ENCODE measurements at places on chromosomes 13 and 19.

DNA sequence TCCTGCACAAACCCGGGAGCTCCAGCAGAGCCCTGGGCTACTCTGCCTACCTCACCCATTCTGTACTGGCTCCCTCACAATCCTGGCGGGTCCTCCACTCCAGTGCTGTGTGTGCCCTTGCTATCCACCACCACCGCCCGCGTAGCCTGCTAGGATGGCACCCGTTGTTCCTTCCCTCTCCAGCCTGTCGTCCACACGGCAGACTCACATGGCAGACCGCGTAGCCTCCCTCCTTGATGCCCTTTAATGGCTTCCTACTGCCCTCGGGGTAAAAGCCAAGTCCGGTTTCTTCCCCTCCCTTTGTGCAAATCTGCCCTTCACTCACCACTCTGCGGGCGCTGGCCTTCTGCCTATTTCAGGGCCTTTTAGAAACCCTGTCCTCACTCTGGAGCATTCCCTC, 106.6 kb downstream of the RAB20 start:
- DNase-seq = no peak

- DNase-seq = no peak
Measured at GRCh38 chr19:51820011-51820410, 25.1 kb downstream of the FPR3 start.

GRCh38 chr13:53121131-53121773, 92.6 kb downstream of the OLFM4 start:
- DNase-seq = no peak

GRCh38 chr19:5002143-5002542, 33.2 kb downstream of the KDM4B start:
- no peak for DNase-seq

DNA sequence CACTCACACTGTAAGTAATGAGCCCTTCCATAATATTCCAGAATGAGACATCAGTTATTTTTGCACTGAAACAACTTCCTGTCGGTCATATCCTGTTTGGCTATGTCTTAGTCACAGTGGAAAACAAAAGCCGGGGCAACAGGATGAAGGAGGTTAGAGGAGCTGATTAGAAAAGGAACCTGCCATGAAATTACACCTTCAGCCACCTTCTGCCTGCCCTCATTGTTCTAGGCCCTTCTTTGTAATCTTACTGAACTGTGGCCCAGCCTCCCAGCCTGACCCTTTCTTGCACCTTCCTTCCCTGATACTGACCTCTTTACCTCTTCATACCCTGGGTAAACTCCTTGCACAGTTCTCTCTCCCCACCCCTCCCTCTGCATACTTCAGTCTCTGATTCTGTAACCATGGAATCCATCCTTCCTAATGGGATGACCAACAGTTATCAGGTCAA, 67.3 kb downstream of the DOCK9 start:
- DNase-seq = no peak

DNA sequence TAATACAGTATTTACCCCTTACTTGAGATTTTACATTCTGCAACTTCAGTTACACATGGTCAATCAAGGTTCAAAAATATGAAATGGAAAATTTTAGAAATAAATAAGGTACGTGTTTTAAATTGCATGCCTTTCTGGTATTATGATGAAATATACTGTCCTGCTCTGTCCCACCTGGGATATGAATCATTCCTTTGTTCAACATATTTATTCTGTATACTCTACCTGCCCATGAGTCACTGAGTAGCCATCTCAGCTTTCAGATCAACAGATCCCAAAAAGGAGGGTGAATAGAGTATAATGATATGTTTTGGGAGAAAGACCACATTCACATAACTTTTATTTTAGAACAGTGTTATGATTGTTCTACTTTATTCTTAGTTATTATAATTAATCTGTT, 37.8 kb downstream of the STOML3 start:
- no peak for DNase-seq

DNA sequence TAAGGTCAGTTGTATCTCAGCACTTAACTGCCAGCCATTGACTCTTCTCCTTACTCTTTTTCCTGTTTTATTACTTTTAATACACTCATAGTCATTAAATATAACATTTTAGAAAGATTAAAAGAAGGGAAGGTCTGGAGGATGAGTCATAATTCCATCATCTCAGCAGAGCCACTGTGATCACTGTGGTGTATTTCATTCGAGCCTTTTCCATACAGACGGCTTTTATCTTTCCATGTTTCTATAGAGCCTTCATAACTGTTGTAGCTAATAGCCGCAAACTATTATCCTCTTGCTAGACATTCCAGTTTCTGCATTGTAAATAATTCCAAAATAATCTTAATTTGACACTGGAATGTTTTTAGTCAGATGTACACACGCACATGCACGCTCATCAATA, 4.7 kb upstream of the FLT1 start:
- no peak for DNase-seq

- DNase-seq = no peak
Measured at GRCh38 chr19:17180997-17181702, 34.0 kb upstream of the USE1 start.

DNA sequence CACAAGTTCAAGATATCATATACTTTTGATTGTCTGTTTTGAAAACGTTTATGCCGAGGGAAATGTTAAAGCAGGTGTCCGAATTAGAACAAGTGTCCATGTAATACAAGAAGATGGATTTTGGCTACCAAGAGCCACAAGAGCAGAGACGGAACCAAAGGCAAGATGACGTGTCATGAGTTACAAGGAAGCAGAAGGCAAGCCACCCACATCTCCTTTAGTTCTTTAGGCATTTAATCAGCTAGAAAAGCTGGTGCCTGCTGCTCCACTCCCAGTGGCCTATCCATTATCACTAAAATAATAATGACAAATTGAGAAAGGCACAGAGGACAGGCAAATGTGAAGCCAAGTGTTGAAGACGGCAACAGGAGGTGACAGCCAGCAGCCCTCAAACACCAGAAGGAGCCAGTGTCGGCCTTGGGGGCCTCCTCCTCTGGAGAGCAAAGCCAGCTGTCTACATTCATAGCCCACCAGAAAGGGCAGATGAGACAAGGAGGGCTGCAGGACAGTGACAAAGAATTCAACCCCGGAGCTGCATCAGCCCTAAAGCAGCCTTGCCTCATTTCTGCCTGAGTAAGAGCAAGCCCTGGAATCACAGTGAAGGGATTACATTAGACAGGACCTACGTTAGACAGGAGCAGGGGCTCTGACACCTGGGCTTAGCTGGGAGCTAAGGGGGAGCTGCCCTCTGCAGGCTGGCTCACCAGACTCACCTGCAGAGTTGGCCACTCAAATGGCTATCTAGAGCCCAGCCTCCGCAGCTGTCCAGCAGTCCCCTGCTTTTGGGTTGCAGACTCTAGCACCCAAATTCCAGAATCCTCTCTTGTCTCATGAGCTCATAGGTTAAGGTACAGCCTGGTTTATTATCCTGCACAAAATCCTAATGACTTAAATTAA, 569.9 kb downstream of the UQCRFS1 start:
- no peak for DNase-seq

DNA sequence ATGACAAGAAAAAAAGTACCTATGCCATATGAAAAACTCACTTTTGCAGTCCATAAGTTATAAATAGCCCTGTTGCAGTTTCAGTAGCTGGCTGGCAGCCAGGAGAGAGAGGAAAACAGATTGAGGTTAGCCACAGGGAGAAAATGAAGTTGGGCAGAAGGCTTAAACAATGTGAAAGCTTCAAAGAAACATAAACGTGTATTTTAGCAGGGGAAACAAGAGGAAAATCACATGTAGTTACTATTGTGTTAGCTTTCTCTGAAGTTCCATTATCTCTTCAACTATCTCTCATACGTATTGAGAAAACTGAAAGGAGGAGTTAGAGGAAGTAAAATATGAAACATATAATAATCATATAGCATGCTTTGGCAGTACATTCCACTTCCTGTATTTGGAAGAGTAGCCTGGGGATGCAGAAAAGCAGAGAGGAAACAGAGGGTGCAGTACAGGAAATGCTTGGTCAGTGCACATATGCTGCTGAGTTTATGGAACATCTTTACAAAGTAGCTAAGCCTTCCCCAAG, 1551.1 kb downstream of the EFNB2 start:
- DNase-seq = peak; percentile 3

DNA sequence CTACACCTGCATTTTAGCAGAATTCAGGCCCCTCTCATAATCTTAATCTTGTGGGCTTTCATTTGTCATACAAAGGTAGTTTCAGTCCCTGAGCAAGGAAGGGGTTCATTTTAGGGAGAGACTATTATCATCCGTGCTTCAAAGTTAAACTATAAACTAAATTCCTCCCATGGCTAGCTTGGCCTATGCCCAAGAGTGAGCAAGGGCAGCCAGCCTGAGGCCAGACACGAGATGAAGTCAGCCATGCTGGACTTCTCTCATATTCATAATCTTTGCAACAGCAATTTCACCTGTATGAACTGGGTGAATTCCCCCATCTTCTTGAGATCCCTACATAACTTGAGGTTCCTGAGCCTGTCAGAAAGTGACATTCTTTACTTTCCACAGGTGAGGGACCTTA, 13.0 kb downstream of the ERICH4 start:
- DNase-seq = no peak

- no peak for DNase-seq
Measured at GRCh38 chr13:23288564-23288963, 107.8 kb downstream of the SGCG start.

- no peak for DNase-seq
Measured at GRCh38 chr13:76038920-76039716, 403.0 kb downstream of the LMO7 start.

DNA sequence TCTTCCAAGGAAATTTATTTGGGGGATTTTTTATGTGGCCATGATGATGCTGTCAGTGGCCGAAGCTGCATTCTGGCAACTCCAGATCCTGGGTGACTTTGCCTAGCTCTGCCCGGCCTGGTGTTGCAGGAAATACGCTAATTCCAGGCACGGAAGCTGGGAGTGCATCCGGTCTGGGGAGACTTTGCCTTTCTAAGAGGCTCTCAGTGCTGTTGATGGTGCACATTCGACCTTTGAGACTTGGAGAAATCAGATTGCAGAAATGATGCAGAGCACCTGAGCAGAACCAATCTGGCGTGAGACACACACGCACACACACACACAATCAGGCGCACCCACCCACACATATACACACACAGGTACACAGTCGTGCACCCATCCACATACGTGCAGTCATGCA, 5.9 kb upstream of the TMEM255B start:
- no peak for DNase-seq

DNA sequence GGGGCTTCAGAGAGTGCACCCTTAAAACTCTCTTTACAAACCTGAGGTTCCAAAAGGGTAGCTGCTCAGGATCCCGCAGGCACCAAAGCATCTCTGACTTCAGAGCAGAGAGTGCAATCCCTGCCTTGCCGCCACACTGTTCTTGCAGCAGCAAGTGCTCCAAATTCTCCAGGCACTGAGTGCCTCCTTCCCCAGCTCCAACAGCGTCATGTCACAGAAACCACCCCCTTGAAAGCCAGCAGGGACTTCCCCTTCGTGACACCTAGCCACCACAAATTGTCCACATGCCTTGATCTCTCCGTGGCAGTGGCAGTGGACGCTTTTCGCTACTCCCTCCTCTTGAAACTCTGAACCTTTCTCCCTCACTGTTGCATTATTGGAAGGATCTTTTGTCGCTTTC, 39.9 kb downstream of the MBNL2 start:
- DNase-seq = no peak

GRCh38 chr19:10259162-10259905, 7.3 kb downstream of the MRPL4 start:
- DNase-seq = peak; percentile 60

DNA sequence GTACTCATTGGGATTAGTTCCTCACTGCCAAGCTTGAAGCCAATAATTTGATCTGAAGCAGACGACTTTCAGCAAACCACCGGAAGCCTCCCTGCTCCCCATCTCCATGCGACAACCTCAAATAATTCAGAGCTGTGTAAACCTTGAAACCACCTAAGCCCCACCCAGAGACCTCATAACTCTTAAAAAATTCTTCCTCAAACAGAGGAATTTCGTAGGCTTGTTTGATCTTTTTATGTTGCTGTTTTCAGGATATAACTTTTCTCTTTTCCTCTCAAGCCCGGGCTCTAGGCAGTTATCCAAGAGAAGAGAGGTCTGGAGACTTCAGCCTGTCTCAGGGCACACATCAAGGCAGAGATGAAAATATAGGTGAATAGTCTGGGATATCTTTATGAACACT, 311.6 kb downstream of the KCNRG start:
- no peak for DNase-seq

GRCh38 chr19:34475026-34475974, 6.3 kb upstream of the WTIP start:
- no peak for DNase-seq

GRCh38 chr13:72850959-72851677, 69.2 kb downstream of the PIBF1 start:
- no peak for DNase-seq

DNA sequence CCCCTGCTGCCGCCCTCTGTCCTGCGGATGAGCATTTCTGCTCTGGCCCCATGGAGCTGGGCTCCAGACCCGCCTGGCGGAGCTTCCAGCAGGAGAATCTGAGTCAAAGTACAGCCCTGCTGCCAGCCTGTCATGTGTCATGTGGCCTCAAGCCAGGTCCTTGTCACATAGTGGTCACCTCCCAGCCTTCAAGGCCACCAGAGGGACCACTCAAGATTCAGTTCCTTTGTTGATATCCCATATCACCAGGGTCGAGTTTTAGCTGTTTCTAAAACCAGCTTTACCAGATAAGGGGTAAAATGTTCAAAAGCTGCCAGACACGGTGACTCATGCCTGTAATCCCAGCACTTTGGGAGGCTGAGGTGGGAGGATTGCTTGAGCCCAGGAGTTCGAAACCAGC, 13.4 kb downstream of the THOP1 start:
- DNase-seq = no peak

- DNase-seq = no peak
Measured at GRCh38 chr19:40552848-40553247, 23.8 kb upstream of the SHKBP1 start.

GRCh38 chr13:46085737-46086136, 19.1 kb downstream of the CPB2 start:
- no peak for DNase-seq

DNA sequence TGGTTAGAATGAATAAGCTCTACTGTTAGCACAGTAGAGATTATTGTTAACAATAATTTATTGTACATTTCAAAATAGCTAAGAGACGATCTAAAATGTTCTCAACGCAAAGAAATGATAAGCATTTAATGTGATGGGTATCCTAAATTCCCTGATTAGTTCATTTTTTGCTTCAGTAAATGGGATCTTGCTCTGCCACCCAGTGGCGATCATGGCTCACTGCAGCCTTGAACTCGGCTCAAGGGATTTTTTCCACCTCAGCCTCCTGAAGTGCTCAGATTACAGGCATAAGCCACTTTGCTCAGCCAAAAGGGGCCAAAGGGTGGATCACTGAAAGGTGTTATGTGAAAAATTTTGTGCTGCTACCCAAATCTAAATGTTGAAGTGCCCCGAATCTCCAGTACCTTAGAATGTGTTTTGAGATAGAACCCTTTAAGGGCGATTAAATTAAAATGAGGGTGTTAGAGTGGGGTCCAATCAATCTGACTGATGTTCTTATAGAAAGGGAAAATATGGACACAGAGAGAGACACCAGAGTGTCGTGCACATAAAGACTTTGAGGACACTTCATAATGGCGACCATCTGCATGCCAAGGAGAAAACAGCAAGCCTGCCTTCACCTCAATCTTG, 31.5 kb upstream of the ZNF766 start:
- DNase-seq = no peak

All from T-helper 2 cell (primary cell).